ENCODE measurements at places on chromosomes 11 and 22. TPM values are rescaled to one million over a fixed set of nuclear protein-coding genes. Genes with fewer than 3 reads are reported as not detected.

B4GALNT4 gene
- total RNA-seq: 3.7 TPM

DNA sequence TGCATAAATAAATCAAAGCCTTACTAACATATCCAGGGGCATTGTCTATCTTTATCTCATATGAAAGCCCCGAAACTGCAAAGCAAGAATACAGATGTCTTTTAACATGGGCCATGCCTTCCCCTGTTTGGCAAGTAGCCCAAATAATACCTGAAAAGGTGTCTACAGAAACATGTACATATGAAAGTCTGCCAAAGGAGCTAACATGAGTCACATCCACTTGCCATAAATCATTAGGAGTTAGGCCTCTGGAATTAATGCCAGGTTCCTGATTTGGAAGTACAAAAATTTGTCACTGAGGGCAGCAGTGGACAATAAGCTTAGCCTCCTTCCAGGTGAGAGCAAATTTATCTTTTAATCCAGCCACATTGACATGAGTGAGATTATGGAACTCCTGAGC is 85.5 kb upstream of the PGR start:
- H3K27ac ChIP-seq: no peak overlapping the region
- H3K4me1 ChIP-seq: peaks cover 13% of the 10 kb centered on the region
- no peaks in the 10 kb centered on the region for H3K36me3 ChIP-seq
- H3K27me3 ChIP-seq: no peaks in the 10 kb centered on the region
- no peak overlapping the region for H3K4me3 ChIP-seq

DNA sequence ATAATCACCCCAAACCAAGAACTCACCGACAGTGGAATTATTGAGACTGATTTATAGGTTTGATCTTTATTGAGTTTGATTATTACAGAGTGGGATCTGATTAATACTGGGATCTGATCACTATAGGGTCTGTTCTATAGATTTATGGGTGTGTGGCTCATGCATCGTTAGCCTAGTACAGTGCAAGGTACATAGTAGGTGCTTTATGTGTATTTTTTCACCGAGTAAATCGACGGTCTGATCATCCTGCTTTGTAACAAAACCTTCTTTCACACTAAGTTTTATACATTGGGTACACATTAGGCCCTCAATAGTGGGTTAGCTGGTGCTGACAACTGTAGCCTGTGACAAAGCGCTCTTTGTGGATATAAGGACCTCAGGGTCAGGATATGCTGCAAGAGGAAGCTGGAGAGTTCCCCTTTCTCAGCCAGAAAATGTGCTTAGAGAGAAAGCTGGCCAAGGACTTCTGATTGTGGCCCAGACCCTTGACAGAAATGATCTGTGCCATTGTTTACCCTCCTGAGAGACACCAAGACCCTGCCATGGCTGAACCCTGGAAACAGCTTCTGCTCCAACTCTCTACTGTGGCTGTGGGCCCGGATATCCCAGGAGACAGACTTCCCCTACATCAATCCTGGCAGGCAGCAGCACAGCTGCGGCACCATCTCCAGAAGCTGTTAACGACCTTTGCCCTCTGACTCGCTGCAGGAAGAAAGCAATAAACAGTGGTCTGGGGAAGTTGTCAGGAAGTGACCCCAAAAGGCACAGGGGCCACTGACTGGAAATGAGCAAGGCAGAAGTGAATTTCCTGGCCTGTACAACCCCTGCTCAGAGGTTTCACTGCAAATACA is 16.1 kb upstream of the TPP1 start:
- H3K4me1 ChIP-seq: peaks cover 29% of the 10 kb centered on the region
- no peaks in the 10 kb centered on the region for H3K27me3 ChIP-seq
- H3K4me3 ChIP-seq: no peak overlapping the region
- DNase-seq: no peak
- peaks cover 36% of the 10 kb centered on the region for H3K36me3 ChIP-seq

DNA sequence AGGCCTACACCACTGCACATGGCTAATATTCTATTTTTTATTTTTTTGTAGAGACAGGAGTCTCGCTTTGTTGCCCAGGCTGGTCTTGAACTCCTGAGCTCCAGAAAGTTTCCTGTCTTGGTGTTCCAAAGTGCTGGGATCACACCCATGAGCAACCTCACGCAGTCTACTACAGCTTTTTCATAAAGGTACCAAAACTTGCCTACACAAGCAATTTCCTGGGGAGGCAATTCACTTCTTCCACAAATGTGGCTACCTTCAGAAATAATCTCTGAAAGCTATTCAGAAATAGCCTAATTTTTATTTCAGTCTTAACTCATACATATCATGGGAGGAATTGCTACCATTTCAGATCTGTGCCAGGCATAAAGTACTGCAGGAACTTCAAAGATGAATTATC is 11.4 kb downstream of the SLC35F2 start:
- H3K4me1 ChIP-seq: no peaks in the 10 kb centered on the region
- no peaks in the 10 kb centered on the region for H3K36me3 ChIP-seq
- no peak overlapping the region for H3K27ac ChIP-seq
- no peak for DNase-seq
- H3K4me3 ChIP-seq: no peak overlapping the region
- H3K27me3 ChIP-seq: no peaks in the 10 kb centered on the region

- peaks cover 14% of the 10 kb centered on the region for H3K36me3 ChIP-seq
- no peak overlapping the region for H3K27ac ChIP-seq
- H3K4me1 ChIP-seq: no peaks in the 10 kb centered on the region
- no peaks in the 10 kb centered on the region for H3K27me3 ChIP-seq
Observed at GRCh38 chr11:44072757-44073658, 6.9 kb downstream of the ACCS start.

- H3K36me3 ChIP-seq: peaks cover 21% of the 10 kb centered on the region
- DNase-seq: no peak
- H3K4me1 ChIP-seq: no peaks in the 10 kb centered on the region
- no peaks in the 10 kb centered on the region for H3K27me3 ChIP-seq
- no peak overlapping the region for H3K27ac ChIP-seq
- H3K4me3 ChIP-seq: no peak overlapping the region
Observed at GRCh38 chr11:32935462-32936029, 42.9 kb downstream of the QSER1 start.

DNA sequence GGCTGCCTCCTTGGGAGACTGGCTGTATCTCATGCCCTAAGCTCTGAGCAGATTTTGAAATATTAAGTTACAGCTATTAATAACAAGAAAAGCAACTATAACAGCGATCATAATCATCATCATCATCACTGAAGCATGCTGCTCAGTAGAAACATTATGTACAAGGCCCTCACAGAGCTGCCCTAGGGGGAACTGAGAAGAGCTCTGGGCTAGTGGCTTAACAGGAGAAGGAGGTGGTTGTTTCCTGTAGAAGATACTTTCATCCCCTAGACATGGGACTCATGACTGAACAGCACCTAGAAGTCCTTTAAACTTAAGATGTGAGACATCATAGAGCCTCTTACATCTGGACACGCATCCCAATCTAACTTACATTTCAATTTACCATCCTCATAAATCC is 332.8 kb upstream of the PLET1 start:
- H3K4me3 ChIP-seq: no peak overlapping the region
- no peaks in the 10 kb centered on the region for H3K4me1 ChIP-seq
- no peak overlapping the region for H3K27ac ChIP-seq

GRCh38 chr22:48937032-48937639 is 890.5 kb downstream of the BRD1 start:
- H3K4me1 ChIP-seq: no peaks in the 10 kb centered on the region
- H3K27ac ChIP-seq: no peak overlapping the region
- H3K4me3 ChIP-seq: no peak overlapping the region
- H3K36me3 ChIP-seq: no peaks in the 10 kb centered on the region
- H3K27me3 ChIP-seq: no peaks in the 10 kb centered on the region
- no peak for DNase-seq

GRCh38 chr11:75035911-75036565 is 47.3 kb downstream of the NEU3 start:
- H3K27me3 ChIP-seq: no peaks in the 10 kb centered on the region
- H3K4me1 ChIP-seq: no peaks in the 10 kb centered on the region
- no peaks in the 10 kb centered on the region for H3K36me3 ChIP-seq

- H3K4me3 ChIP-seq: no peak overlapping the region
- H3K4me1 ChIP-seq: peaks cover 11% of the 10 kb centered on the region
- no peak overlapping the region for H3K27ac ChIP-seq
- H3K36me3 ChIP-seq: peaks cover 13% of the 10 kb centered on the region
Observed at GRCh38 chr11:6404342-6405051, 14.2 kb downstream of the SMPD1 start.

DNA sequence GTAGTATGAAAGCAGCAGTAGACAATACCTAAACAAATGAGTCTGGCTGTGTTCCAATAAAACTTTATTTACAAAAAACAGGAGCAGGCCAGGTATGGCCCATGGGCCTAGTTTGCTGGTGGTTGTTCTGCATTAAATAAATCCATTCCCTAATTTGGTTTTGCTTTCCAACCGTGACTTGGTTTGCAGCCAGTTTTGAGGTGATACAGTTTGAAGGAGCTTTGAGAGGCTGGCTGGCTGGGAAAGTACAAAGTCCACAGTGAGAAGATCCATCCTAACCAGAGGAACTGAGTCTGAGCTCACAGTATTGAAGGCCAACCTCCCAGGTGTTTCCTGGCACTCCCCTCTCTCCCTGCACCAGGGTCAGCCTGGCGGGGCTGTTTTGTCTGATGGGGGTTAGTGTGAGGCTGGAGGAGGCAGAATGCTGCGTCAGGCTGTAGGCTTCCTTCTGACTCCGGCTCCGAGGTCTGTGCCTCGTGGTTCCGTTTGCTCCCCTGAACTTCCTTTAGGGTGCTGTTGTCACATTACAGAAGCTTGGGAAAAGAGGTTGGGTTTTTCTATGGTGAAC is 129.5 kb downstream of the MICAL2 start:
- H3K4me1 ChIP-seq: peaks cover 100% of the 10 kb centered on the region
- H3K4me3 ChIP-seq: no peak overlapping the region
- DNase-seq: no peak
- no peaks in the 10 kb centered on the region for H3K27me3 ChIP-seq

- H3K4me3 ChIP-seq: no peak overlapping the region
- H3K36me3 ChIP-seq: no peaks in the 10 kb centered on the region
- H3K4me1 ChIP-seq: no peaks in the 10 kb centered on the region
- no peak for DNase-seq
- H3K27ac ChIP-seq: no peak overlapping the region
Observed at GRCh38 chr11:34284156-34284555, 73.7 kb downstream of the ABTB2 start.

GRCh38 chr11:68052137-68052873 is 13.5 kb downstream of the TCIRG1 start:
- H3K36me3 ChIP-seq: peaks cover 37% of the 10 kb centered on the region
- H3K4me3 ChIP-seq: no peak overlapping the region
- no peaks in the 10 kb centered on the region for H3K4me1 ChIP-seq
- no peak overlapping the region for H3K27ac ChIP-seq
- H3K27me3 ChIP-seq: no peaks in the 10 kb centered on the region

DNA sequence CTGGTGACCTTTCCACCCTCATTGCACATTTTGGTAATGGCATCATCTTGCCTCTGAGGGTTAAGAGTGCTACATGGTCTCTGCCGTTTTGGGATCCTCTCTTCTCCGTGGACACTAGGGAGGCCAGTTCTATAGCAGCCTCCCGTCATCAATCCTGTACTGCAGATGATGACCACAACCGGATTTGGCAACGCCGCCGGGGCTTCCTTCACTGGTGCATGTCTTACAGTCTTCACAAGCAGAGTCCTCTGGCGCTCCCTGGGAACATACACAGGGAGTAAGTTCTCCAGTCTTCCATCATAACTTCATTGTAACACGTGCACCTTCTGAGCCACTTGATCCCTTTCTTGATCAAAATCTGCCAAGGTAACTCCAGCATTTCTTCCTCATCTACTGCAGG is 69.0 kb upstream of the SLC22A12 start:
- H3K27ac ChIP-seq: no peak overlapping the region
- no peak for DNase-seq
- H3K4me1 ChIP-seq: no peaks in the 10 kb centered on the region
- H3K4me3 ChIP-seq: no peak overlapping the region
- no peaks in the 10 kb centered on the region for H3K36me3 ChIP-seq

GRCh38 chr22:37485395-37486223 is 575 bp downstream of the MFNG start:
- DNase-seq: no peak
- H3K36me3 ChIP-seq: no peaks in the 10 kb centered on the region
- H3K4me3 ChIP-seq: peak overlapping the region; percentile 63
- peak overlapping the region; percentile 4 for H3K27ac ChIP-seq
- no peaks in the 10 kb centered on the region for H3K27me3 ChIP-seq
- H3K4me1 ChIP-seq: peaks cover 8% of the 10 kb centered on the region

DNA sequence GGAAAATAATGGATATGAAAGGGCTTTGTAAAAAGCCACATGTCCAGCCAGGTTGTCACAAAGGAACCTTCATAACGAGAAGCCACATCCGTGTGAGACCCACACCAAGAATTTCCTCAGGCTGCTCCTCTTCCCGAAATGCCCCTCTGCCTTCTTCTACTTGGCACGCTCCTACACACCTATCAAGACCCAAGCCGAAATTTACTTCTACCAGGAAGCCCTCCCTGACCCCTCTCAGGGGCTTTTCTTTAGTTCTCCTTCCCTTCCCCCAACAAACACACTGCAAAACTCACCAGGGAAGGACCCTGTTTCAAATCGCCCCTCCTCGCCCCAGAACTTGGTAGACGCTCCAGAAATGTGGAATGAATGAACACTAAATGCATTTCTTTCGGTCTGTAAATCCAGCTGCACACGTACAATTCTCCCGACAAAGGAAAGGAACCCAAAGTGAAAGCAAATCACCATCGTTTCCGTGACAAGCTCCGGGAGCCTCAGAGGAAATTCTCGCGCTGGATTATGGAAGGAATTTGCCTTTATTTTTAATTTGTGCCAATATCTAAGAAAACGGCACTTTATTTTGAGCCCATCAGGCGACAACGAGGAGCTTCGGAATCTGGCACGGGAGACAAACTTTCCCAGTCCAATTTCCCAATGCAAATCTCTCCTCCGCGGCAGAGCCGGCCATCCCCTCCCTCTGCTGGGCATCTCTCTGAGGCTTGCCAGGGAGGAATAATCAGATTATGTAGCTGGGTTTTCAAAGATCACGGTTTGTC is 13.2 kb upstream of the SHISAL1 start:
- H3K27ac ChIP-seq: no peak overlapping the region
- DNase-seq: no peak
- H3K4me3 ChIP-seq: peak overlapping the region; percentile 71
- H3K27me3 ChIP-seq: no peaks in the 10 kb centered on the region
- H3K4me1 ChIP-seq: peaks cover 8% of the 10 kb centered on the region

DNA sequence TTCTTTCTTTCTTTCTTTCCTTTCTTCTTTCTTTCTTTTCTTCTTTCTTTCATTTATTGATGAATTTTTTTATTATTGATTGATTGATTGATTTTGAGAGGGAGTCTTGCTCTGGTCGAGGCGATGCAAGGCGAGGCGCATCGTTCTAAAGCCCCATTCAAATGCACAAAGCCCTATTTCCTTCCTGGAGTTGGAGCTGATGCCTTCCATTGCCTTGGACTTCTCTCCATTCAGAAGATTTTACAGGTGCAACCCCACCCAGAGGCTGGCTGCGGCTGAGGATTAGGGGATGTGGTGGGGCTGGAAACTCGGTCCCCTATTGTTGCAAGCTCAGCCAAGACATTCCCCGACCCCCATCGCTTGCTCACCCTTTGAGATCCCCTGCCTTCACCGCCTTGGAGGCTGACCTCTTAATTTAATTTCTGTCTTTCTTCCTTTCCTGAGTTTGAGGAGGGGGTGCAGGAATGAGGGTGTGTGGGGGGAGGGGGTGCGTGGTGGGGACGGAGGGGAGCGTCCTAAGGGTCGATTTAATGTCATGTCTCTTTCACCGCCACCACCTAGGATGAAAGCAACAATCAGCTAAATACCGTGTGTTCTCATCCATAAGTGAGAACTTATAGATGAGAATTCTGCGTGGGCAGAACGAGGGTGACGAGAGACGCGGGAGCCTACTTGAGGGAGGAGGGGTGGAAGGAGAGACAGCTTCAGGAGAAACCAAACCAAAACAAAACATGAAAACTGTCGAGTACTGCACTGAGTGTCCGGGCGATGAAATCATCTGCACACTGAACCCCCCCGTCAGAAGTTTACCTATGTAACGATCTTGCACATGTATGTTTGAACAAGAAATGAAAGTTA is 3913.9 kb upstream of the OR11H1 start:
- no peaks in the 10 kb centered on the region for H3K27me3 ChIP-seq
- H3K27ac ChIP-seq: no peak overlapping the region
- no peaks in the 10 kb centered on the region for H3K36me3 ChIP-seq
- H3K4me3 ChIP-seq: no peak overlapping the region
- no peak for DNase-seq

Measured in thoracic aorta (tissue), 2 donors.